AG08396 (cell line): ENCODE measurements at places on chromosomes 16 and 17.

- peak; percentile 56 for DNase-seq
Measured at GRCh38 chr17:49913226-49914095, 55.5 kb upstream of the DLX4 start.

DNA sequence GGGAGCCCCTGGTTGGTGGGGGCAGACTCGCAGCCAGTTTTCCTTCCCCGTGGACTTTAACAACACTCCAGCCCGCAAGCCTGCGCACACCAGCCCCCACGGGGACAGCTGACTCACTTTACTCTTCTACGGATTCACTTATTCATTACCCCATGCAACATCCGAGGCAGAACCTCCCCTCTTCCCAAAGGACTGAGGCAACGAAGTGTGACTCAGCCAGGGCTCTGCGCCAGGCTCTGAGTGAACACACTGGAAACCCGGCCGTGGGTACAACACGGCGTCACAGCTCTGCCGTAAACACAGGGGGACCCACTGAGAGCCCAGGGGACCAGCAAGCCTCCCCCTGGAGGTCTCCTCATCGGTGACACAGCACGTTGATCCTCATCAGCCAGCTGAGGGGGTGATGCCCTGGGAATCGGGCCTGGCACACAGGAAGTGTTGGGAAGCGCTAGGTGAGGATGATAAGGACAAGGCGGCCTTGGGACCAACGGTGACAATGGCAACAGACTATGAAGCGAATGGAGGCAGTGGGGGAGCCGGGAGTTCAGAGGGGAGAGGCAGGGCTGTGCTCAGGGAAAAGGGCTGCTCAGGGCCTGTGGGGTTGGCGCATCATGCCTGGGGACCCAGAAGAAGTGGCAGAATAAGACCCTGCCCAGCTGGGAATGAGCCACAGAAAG is 14.6 kb downstream of the COTL1 start:
- DNase-seq: peak; percentile 91

DNA sequence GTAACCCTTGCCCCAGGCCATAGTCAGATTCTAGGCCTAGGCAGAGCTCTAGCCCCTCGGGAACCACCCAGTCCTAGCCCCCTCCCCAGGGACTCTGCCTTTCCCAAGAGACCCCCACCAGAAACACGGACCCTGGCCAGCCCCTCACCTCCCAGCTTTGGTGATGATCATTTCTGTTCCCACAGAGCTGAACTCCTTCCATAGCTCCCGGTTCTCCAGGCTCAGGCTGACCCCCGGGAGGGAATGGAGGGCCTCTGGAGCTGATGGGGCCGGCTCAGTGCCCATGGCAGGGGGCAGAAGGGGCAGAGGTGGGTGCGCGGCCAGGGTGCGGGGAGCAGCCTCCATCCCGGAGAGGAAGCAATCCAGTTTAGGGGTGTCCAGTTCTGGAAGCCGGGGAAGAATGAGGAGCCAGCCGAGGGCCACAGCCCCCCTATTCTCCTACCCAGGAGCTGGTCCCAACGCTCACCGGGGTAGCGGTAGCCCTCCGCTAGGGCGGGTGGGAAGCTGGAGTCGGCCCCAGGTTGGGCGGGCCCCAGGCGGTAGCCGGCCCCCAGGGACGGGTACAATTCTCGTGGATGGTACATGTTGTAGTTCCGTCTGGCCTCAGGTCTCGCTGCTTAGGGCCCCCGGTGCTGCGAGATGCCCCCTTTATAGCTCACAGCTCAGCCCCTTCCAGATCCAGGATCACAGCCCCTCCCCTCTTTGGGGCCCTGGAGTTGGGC is 953 bp downstream of the TBX6 start:
- DNase-seq: no peak

GRCh38 chr16:13110124-13110796 is 208.9 kb downstream of the SHISA9 start:
- no peak for DNase-seq

GRCh38 chr16:71895679-71896365 is 491 bp downstream of the IST1 start:
- DNase-seq: peak; percentile 41
